ENCODE measurements at places on chromosomes 5 and 9. TPM values are rescaled to one million over a fixed set of nuclear protein-coding genes. Genes with fewer than 3 reads are reported as not detected.

SPINK6 gene
- total RNA-seq = not detected

RNF183 gene
- under 0.01 TPM for total RNA-seq

MAT2B gene
- 37.5 TPM for total RNA-seq

PCDH12 gene
- 1.2 TPM for total RNA-seq

FOXD4L6 gene
- total RNA-seq = 0.37 TPM

IFNA13 gene
- total RNA-seq = not detected

MAPK9 gene
- 19.1 TPM for total RNA-seq

ADGRV1 gene
- total RNA-seq = 0.20 TPM

GMCL2 gene
- not detected for total RNA-seq

ARID3C gene
- under 0.01 TPM for total RNA-seq

MSMP gene
- total RNA-seq = not detected

PCDHGA9 gene
- 4.3 TPM for total RNA-seq

ROPN1L gene
- total RNA-seq = 1.1 TPM

ANKRD55 gene
- total RNA-seq = not detected

OTP gene
- not detected for total RNA-seq

KCNV2 gene
- not detected for total RNA-seq

SLC34A3 gene
- not detected for total RNA-seq

SCGB3A2 gene
- not detected for total RNA-seq

PCDHGA3 gene
- 1.2 TPM for total RNA-seq

OR1J2 gene
- 0.20 TPM for total RNA-seq

GLRA1 gene
- total RNA-seq = not detected

CFAP77 gene
- not detected for total RNA-seq

SMC2 gene
- 23.1 TPM for total RNA-seq

ZCCHC9 gene
- total RNA-seq = 20.9 TPM

LCN12 gene
- total RNA-seq = not detected

PCDHB2 gene
- 0.59 TPM for total RNA-seq

C9orf153 gene
- 0.20 TPM for total RNA-seq

SUSD3 gene
- total RNA-seq = 4.0 TPM

PJA2 gene
- 54.0 TPM for total RNA-seq

TMC1 gene
- total RNA-seq = 0.37 TPM

BRD9 gene
- 31.2 TPM for total RNA-seq

SSBP2 gene
- total RNA-seq = 17.2 TPM

Measured in subcutaneous preadipocyte (primary cell).